ENCODE measurements at places on chromosomes 6 and 20.
A peak's percentile ranks its signal among the peaks of the same experiment; 100 is the strongest.

DNA sequence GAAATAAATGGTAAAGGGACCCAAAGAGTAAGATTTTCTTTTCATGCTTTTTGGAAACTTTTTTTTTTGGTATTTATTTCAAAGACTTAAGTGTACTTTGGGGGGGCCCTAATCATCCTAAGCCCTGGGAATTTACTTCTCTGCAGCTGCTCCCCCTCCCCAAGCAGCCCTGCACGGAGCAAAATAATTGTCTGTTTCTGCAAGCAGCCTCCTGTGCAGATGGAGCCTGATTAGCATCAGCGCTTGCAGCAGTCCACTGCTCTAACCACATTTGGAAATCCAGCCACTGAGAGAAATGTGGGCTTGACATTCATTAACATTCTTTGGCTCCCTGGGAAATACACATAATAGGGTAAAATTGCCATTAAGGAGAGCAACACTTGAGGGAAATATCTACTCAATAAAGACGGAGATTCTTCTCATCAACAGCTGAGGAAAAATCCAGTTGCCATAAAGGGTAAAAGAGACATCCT lies 309.2 kb upstream of the MAP3K7 start:
- DNase-seq: no peak

GRCh38 chr6:13142611-13143010 lies 185.7 kb downstream of the TBC1D7 start:
- no peak for DNase-seq

DNA sequence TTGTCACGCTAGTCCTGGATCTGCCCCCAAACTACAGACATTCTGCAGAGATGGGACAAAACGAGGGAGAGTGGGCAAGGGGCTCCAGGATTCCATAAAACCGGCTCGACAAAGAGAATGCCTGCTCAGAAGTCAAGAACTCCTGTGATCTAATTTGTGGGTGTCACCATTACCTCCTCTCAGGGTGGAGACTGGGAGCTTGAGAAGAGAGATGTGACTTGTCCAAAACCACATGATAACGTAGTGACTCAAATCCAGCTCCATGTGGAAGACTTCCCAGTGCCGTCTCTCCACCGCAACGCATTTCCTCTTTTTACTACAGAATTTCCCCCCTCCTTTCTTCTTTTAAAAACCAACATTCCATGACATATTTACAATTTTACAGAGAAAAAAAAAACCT lies 44.3 kb downstream of the TRERF1 start:
- no peak for DNase-seq

DNA sequence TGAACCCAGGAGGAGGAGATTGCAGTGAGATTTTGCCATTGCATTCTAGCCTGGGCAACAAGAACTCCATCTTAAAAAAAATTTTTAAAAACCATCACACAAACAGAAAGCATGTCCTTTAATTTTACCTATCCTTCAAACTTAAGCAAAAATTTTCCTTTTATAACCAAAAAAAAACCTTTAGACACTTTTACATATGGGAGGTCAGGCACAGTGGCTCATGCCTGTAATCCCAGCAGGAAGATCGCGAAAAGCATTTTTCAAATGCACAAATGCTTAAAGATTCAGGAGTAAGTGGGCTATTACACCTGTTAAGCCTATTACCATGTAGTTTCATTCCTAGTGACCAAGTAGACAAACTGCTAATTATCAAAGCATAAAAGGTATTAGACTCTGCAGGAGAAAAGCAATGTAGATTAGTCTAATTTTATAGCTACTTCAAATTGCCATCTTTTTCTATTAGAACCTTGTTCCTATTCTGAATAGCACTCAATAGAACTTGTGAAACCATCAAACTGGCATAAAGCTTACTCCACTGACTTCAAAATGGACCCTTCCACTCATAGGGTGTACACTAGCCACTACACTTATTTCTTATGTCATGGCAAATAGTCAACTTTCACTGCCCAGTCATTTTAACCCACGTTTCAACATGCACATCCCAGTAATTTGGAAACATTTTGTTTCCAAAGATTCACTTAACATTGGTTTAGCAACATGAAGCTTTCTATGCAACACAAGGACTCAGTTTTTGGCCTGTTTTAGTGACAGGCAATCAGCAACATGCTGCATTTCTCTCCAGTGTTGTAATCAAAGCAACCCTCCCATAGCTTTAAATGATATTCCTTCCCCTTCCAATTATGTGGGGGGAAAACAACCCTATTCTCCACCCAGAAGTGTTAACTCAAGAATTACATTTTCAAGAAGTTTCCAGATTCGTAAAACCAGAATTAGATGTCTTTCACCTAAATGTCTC lies 4.0 kb downstream of the EEF1A1 start:
- no peak for DNase-seq

DNA sequence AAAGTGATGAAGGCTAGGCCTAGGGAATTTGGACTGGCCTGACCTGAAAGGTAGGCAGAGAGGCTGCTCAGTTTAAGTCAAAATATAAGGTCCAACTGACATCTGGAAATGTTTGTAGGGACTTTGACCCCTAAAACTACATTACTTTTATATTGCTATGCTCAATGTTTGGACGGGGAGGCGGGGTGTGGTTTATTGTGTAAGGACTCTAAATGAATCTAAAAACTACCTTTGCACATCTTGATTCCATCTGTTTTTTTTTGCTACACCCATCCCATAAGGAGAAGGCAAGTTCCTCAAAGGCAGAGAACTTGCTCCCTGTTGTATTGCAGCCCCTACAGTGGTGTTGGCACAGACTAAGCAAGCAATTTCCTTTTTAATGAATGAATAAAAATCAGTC lies 227.1 kb downstream of the HACE1 start:
- no peak for DNase-seq

- peak; percentile 31 for DNase-seq
These were observed 532.8 kb downstream of the RFPL4B start for GRCh38 chr6:112879920-112880413.

GRCh38 chr6:120214088-120214499 lies 864.5 kb upstream of the MAN1A1 start:
- no peak for DNase-seq

- no peak for DNase-seq
These were observed 498.9 kb downstream of the BCKDHB start for GRCh38 chr6:80605165-80605989.

- DNase-seq: peak; percentile 28
These were observed 1.1 kb downstream of the ABRACL start for GRCh38 chr6:139029470-139030227.

DNA sequence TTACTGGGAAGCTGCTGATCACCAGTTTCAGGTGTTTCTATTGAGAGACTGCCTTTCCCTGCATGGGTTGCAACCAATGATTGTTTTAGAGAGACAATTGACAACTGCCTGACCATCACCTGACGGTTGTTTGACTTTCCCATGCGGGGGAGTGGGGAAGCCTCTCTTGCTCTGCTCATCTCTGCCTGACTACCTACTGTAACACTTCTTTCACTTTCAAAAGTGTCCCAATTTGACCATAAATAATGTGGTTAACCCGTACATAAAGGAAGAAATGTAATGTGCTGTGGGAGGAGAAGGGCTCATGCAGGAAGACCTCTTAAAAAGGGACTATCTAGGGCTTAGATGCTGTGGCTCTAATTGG lies 122.1 kb upstream of the PHACTR1 start:
- DNase-seq: no peak

- DNase-seq: no peak
These were observed 192.5 kb downstream of the MYLK4 start for GRCh38 chr6:2558098-2558680.

GRCh38 chr6:129818251-129818650 lies 42.9 kb downstream of the TMEM244 start:
- no peak for DNase-seq

DNA sequence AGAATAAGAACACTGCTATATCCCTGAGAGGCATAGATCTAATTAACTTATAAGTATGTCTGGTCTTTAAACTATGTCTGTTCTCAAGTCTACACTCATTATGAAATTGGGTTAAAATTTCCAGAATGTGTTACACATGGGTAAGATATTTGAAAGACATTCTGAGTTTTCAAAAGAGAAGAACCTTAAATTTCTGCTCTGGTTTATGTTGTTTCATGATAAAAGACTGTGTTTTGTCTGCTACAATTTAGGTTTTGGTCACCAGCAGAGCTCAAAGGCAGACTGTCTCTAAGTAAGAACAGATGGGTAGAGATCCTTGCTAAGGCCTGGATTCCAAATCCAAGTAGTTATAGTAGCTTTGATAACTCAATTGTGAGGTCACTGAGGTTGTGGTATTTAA lies 6.0 kb downstream of the STMND1 start:
- DNase-seq: no peak

DNA sequence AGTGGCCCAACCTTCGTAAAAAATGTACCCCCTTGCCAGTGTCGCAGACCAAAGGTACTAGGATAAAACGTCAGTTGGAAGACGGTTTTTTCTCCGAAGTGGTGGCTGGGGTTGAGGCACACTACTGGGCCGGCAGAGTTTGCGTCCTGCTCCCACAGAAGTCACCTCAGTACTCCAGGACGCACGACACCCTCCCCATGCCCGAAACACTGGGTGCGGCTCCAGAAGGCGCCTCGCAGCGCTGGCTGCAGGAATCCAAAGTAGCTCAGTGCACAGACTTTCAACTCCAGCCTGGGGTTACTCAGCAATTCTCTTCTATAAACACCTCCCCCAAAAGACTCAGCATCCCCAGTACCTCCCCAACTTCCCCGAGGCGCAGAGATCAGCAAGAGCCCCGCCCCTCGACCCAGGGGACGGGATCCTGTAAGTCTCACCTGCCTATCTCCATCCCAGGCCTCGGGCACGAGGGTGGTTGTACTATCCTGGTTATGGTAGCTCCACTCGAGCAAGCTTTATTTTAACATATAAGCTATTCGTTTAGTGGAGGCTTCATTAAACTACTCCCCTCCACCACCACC lies 88.2 kb downstream of the ZFP64 start:
- DNase-seq: peak; percentile 36

- DNase-seq: no peak
These were observed 46.1 kb upstream of the ENPP1 start for GRCh38 chr6:131761762-131762067.

DNA sequence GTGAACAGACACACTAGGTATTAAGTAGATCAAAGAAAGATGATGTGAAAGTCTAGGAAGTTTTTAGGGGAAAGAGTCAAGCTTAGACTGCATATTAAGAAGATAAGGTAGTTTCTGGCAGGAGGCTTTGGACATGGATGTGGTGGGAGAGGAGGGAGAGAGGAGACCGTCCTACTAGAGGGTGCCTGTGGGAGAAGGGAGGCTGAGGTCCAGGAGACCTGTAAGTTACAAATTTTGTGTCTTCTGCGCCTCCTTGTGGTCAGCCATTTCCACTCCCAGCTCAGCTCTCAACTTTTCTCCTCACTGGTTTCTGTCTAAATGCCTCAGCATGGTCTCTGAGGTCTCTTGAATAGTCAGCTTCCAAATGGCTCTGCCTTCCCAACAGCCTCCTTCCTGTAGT lies 193.5 kb downstream of the UNC5CL start:
- peak; percentile 51 for DNase-seq

GRCh38 chr6:27871924-27872638 lies 40.1 kb downstream of the OR2B2 start:
- peak; percentile 81 for DNase-seq

GRCh38 chr6:95366414-95366813 lies 210.9 kb upstream of the MANEA start:
- DNase-seq: no peak

DNA sequence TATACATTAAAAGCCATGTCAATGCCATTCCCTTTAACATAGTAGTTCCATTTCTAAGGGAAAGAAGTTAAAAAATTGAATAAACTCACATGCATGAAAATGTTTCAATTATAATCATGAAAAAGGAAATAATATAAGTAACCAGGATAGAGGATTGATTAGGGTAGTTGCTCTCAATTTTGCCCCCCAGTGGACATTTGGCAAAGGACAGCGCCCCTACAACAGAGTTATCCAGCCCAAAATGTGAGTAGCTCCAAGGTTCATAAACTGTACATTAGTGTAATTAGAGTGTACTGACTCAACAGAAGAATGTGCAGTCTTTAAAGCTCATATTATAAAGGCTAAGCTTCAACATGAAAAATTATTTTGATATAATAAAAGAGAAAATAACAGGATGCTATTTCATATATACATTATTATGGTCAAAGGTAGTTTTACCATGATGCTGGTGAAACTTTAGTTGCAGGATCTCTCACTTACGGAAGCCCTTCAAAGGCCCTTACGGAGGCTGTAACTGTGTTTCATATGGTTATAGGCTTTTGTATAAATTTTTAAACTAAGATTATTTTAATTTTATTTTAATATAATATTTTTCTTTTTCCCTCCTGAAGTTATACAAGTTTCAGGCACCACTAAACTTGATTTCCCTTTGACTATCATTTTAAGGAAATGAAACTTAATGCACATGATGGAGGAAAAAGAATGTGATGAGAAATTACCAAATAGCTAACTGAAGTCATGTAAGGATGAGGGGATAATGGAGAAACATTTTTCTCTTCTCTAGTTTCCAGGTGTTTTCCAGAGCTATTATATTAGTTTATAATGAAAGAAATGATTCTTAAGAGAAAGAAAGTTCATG lies 403.6 kb downstream of the PLCB1 start:
- peak; percentile 7 for DNase-seq

- no peak for DNase-seq
These were observed 224.1 kb upstream of the MYLIP start for GRCh38 chr6:15904651-15905376.

DNA sequence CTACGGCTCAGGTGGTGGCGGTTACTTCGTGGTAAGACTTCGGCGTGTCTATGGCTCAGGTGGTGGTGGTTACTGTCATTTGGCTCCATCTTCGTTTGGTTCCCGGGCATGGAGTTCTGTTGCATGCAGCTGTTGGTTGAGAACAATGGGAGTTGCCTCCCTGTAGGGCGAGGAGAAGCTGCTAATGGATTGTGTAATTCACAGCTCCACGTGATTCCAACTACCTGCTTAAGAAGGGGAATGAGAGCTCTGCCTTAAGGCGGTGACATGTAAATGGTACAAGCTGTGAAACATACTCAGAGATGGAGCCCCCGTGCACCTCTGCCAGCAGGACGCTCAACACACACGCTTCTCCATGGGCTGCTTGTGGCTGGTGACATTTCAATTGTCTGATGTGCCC lies 12.4 kb upstream of the DACT2 start:
- no peak for DNase-seq

- DNase-seq: peak; percentile 40
These were observed 309.3 kb downstream of the PRL start for GRCh38 chr6:21987501-21987957.

DNA sequence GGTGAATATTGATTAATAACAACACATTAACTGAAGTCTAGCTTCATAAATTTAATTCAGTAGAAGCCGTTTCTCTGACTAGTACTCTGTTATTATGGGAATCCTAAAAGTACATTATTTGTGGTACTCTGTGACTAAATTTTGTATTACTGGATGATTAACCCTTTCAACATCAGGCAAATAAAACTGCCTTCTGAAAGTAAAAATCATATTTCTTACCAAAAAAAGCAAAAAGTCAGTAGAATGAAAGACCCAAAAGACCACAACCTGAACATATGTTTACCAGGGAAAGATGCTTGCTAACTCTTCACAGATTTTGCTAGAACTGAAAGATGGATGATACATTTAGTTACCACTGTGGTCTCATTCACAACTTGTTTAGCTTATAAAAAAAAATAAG lies 73.2 kb downstream of the AHI1 start:
- DNase-seq: no peak
